Dermis microvascular lymphatic vessel endothelial cell (primary cell): ENCODE measurements at places on chromosomes 11 and 22. TPM values are rescaled to one million over a fixed set of nuclear protein-coding genes. Genes with fewer than 3 reads are reported as not detected.
A peak's percentile ranks its signal among the peaks of the same experiment; 100 is the strongest.

DNA sequence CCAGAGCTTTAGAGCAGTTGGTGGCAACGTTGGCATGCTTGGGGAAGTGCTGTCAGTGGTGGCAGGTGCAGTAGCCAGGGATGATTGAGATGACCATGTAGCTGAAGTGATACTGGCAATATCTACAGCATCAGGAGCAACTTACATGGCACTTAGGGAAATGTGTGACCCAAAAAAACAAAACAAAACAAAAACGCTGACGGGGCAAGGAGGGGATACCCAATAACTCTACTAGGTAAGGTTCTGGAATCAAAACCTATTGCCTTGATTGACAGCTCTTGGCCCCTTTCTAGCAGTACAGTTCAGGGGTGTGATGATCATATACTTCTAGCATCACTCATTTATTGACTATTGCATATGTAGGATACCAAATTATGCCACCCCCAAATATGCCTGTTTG is 312.6 kb downstream of the AASDHPPT start:
- DNase-seq = no peak

DNA sequence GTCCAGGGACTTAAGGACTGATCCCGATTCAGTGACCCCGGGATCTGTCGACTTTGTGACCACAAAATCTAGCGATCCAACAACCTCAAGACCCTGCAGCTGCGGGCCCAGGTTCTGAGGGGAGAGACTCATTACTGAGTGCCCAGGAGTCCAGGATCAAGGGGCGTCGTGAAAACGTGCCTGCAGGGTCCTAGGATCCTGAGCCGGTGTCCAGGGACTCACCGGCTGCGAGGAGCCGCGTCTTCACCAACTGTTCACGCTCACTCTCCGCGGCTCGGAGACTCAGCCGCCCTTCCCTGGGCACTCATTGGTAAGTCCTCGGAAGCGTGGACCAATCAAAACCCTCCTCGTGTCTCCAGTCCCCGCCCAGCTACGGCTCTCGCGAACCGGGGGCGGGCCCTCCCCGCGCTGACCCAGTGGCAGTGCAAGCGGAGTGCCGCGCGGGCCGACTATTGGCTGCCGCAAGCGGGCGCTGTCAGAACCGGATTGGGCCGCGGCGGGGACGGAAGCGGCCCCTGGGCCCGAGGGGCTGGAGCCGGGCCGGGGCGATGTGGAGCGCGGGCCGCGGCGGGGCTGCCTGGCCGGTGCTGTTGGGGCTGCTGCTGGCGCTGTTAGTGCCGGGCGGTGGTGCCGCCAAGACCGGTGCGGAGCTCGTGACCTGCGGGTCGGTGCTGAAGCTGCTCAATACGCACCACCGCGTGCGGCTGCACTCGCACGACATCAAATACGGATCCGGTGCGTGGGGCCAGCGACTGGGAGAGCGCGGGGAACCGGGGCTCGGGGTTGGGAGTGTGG is at the start of gene SDF2L1:
TSS of gene SDF2L1 (plus strand) at position 514 of the 795 bp plus-strand sequence. CDS start at position 549, 35 bp downstream.
- peak; percentile 100 for DNase-seq

GRCh38 chr22:38727530-38728451 is 22.0 kb downstream of the GTPBP1 start:
- DNase-seq = no peak

The SCN2B gene
- not detected in 2 replicates for total RNA-seq

The GAB4 gene
- not detected in 2 replicates for total RNA-seq

The OLFML1 gene
- 0.25 TPM in 1 of 2 replicates, not detected in the other for total RNA-seq
